RWPE2 (cell line): ENCODE measurements at places on chromosomes 2 and 18.

GRCh38 chr2:217870528-217871011 lies 132.2 kb downstream of the TNS1 start:
- no peak for DNase-seq

- no peak for DNase-seq
These were observed 83.0 kb downstream of the TSHZ1 start for GRCh38 chr18:75293591-75293990.

DNA sequence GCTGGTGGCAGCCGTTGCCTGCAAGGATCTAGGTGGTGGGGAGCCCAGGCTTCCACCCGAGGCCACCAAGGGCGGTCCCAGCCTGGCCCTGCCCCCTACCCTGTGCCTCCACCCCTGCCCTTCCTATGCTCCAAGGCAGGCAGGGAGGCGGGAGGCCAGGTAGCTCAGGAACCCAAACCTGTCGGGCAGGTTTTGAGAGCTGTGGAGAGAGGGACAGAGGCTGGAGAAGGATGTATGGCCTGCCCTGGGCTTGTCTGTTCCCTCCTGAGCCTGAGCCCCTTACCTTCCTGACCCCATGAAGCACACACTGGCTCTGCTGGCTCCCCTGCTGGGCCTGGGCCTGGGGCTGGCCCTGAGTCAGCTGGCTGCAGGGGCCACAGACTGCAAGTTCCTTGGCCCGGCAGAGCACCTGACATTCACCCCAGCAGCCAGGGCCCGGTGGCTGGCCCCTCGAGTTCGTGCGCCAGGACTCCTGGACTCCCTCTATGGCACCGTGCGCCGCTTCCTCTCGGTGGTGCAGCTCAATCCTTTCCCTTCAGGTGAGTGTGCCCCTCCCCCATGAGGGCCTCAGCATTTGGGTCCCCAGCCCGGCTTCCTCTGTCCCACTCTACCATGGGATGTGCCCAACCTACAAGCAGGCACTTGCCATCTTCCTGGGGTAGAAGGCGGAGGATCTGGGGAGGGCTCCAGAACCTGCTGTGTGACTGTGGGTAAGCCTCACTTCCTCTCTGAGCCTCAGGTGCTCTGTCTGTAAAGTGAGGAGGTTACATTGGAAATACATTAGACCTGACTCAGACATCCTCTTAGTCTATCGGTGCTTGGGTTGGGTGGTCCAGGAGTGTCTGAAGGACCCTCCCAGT lies at the start of gene PROM2:
Gene PROM2, plus strand, starts transcription at position 159 of the 860 bp plus-strand sequence. Its CDS starts 137 bp downstream, at position 296.
- DNase-seq = peak; percentile 82

DNA sequence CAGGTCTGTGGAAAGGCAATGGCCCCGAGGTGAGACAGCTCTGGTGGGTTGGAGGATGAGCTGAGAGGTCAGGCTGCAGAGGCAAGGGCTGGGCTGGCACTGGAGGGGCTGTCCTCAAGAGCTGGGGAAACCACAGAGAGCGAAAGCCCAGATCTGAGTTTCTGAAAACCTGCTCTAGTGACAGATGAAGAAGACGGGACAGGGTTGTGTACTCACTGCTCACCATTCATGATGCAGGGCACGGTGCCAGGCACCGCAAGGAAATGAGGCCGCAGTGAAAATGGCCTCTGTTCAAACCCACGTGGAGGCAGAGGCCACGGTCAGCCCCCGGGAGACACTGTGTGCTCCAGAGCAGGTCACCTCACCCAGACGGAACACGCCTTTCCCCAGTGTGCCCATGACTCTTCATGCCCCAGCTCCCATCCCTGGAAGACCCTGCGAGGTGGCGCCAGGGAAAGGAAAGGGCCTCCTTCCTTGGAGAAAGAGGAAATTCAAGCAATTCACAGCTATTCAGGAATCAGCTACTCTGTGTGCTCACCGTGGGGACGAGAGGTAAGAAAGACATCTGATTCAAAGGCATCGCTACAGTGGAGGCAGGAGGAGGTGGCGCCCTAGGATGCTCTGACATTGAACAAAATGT lies 24.3 kb upstream of the ID2 start:
- no peak for DNase-seq

GRCh38 chr2:236085211-236085610 lies 83.0 kb downstream of the GBX2 start:
- DNase-seq = no peak
